DND-41 (cell line): ENCODE measurements at places on chromosomes 16 and 17.

GRCh38 chr17:82243648-82244412 lies 15.0 kb downstream of the SLC16A3 start:
- H3K27me3 ChIP-seq, result no peaks in the 10 kb centered on the region
- no peak for DNase-seq
- no peak overlapping the region for H3K27ac ChIP-seq
- H3K4me1 ChIP-seq, result no peaks in the 10 kb centered on the region
- peaks cover 81% of the 10 kb centered on the region for H3K36me3 ChIP-seq

DNA sequence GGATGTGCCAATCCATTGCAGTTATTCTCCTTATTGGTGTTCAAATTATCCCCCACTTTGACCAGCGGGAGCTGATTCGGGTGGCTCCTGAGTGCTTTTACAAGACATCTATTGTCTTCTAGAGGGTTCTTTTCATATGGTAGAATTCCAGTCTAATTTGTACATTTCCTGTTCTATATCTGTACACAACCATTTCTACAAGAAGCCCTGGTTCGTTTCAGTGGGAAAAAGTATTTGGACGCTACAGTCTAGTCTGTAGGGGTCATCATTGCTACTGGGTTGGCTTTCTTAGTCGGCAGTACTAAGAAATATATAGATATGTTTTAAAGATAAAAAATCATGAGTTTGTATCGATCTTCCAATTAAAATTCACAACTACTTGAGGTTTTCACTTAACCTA lies 262.6 kb downstream of the MAP2K6 start:
- H3K4me3 ChIP-seq, result no peak overlapping the region
- H3K27ac ChIP-seq, result no peak overlapping the region
- H3K27me3 ChIP-seq, result no peaks in the 10 kb centered on the region
- H3K4me1 ChIP-seq, result no peaks in the 10 kb centered on the region
- DNase-seq, result no peak
- H3K36me3 ChIP-seq, result no peaks in the 10 kb centered on the region

- no peak overlapping the region for H3K27ac ChIP-seq
- no peak overlapping the region for H3K4me3 ChIP-seq
Observed at GRCh38 chr16:62041401-62041800, 5.2 kb upstream of the CDH8 start.

GRCh38 chr16:24670623-24671454 lies 58.6 kb upstream of the TNRC6A start:
- no peaks in the 10 kb centered on the region for H3K4me1 ChIP-seq
- H3K4me3 ChIP-seq, result no peak overlapping the region
- no peaks in the 10 kb centered on the region for H3K27me3 ChIP-seq
- no peak for DNase-seq
- H3K36me3 ChIP-seq, result no peaks in the 10 kb centered on the region
- H3K27ac ChIP-seq, result no peak overlapping the region

DNA sequence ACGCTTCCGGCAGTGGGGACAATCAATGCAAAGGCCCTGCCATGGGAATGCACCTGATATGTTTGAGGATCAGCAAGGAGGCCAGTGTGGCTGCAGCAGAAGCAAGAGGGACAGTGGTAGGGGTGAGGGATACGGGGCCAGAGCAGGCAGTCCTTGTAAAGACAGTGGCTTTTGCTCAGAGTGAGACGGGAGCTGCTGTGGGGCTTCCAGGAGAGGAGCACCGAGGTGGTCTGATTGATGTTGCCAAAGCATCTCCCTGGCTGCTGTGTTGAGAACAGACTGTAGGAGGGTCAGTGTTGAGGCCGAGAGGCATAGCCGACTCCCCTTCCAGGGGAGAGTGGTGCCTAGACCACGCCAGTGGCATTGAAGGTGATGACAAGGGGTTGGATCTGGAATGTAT lies 11.4 kb upstream of the SPNS2 start:
- no peak for DNase-seq
- no peak overlapping the region for H3K4me3 ChIP-seq
- peaks cover 15% of the 10 kb centered on the region; the same call in 1 of the 2 replicates for H3K36me3 ChIP-seq
- no peaks in the 10 kb centered on the region for H3K27me3 ChIP-seq
- H3K27ac ChIP-seq, result no peak overlapping the region

- 0 out of 2 replicates have a peak, but pooled peaks cover 2% of the 10 kb centered on the region for H3K4me1 ChIP-seq
- H3K4me3 ChIP-seq, result no peak overlapping the region
- DNase-seq, result no peak
- no peak overlapping the region for H3K27ac ChIP-seq
- no peaks in the 10 kb centered on the region for H3K27me3 ChIP-seq
Observed at GRCh38 chr17:81103379-81103778, 61.9 kb upstream of the PVALEF start.

DNA sequence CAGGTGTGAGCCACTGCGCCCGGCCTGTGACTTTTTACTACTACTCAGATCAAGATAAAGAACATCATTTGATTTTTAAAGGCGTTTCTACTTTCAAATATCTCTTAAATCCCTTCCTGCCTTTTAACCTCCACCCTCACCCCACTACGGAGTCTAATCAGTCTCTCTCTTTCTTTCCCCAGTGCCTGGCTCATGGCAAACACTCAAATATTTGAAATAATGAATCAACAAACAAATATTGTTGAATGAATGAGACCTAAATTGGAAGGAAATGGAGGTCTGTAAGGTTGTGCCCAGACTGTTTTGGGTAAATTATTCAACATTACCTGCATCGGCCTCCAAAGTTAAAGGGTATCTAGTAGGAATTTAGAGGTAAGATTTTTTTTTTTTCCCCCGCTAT lies 14.7 kb downstream of the COPZ2 start:
- H3K36me3 ChIP-seq, result no peaks in the 10 kb centered on the region
- DNase-seq, result no peak
- no peak overlapping the region for H3K4me3 ChIP-seq
- peaks cover 30% of the 10 kb centered on the region for H3K4me1 ChIP-seq
- no peak overlapping the region for H3K27ac ChIP-seq
- peaks cover 35% of the 10 kb centered on the region for H3K27me3 ChIP-seq

DNA sequence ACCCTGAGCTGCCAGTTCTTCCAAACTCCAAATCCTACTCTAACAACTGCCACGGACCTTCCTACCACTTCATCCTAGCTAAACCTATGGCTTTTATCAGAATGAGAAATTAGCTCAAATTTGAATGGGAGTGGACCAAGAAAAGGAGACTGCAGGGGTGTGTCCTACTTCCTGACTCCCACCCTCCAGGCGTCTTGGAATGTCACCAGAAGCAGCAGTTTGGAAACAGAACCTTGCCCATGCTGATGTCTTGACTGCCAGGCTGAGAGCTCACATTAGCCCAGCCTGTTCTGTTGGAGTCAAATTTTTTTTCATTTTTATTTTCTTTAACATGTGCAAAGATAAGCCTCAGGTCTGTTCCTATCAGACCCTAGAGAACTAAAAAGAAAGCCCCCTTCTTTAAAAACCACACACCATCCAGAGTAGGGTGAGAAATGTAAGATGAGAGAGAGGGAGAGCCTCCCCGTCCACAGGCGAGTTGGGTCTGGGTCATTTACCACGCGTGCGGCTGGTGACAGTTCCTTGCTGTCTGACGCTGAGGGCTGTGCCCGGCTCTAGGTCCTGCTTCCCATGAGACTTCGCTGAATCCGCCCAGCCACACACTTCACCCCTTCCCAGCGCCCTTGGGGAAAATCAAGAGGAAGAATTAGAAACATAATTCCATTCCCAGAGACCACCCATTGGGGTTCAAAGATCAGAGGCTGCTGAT lies 54.3 kb downstream of the WNT3 start:
- no peaks in the 10 kb centered on the region for H3K27me3 ChIP-seq
- H3K4me1 ChIP-seq, result no peaks in the 10 kb centered on the region
- no peaks in the 10 kb centered on the region for H3K36me3 ChIP-seq
- no peak overlapping the region for H3K27ac ChIP-seq
- DNase-seq, result no peak
- no peak overlapping the region for H3K4me3 ChIP-seq

DNA sequence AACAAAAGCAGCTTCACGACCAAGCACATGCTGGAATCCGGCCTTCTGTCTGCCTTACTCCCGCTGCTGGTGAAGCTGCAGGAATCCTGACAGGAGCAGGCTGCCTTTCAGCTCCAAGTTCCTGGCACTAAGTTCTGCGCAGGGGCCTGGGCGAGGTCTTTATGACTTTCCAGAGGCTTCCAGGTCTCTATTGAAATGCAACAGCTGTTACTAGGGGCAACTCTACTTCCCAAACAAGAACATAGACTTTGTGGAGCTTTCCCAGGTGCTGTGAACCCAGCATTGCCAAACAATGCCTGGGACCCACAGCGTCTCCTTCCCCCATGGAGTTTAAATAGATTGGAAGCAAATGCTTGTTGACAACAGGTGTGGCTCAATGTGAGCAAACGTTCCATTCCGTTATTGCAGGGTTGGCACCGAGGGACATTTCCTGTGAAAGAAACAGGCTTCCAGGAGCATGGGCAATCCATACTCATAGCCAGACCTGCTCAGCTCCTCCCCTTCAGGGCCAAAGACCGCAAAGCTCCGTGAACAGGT lies 156.0 kb downstream of the CDH13 start:
- DNase-seq, result no peak
- no peak overlapping the region for H3K4me3 ChIP-seq
- H3K27ac ChIP-seq, result no peak overlapping the region
- H3K36me3 ChIP-seq, result no peaks in the 10 kb centered on the region
- no peaks in the 10 kb centered on the region for H3K4me1 ChIP-seq

DNA sequence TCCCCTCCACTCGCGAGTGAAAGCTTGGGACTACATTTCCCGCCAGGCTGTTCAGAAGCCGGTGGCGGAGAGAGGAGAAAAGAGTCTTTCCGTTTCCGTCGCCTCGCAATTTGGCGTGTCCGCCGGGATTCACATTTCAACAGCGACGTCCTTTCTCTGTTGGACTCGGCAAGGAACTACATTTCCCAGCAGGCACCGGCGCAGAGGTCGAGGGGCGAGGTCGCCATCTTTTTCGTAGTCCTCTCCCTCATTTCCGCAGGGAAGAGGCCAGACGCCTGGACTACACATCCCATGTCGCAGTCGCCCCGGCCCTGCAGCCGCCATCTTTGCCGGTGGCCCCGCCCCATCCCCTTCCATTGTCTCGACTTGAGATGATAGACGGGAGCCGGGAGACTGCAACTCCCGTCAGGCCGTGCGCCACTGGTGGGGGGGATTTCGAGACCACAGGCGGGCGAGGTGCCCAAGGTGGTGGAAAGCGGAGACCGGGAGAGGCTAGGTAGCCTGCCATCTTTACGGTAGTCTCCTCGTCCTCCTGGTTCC lies 882 bp upstream of the FBXL19 start:
- H3K36me3 ChIP-seq, result peaks cover 24% of the 10 kb centered on the region
- H3K27me3 ChIP-seq, result no peaks in the 10 kb centered on the region
- peak overlapping the region; percentile 95 for H3K27ac ChIP-seq

DNA sequence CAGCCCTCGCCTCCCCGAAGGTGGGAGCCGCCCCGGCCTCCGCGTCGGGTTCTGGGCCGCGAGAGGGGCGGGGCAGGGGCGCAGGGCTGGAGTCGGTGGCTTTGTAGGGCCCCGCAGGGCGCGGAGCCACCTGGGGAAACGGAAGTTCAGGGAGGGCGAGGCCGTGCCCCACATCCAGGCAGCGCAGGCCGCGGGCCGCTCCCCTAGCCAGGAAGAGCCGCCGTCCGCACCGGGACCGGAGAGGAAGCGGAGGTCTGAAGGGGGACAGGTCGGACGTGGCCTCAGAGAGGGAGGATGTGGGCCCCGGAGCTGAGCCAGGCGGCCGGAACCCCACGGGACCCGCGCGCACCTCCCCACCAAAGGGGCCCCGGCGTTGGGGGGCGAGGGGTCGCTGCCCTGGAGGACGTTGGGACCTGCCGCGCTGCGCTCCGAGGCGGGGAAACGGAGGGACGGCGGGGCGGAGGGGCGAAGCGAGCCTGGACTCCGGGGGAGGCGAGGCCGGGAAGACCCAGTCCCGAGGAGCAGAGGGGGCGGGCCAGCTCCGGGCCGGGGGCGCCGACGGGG lies 482 bp upstream of the SLC16A3 start:
- peak overlapping the region; percentile 69; the same call in 1 of the 2 replicates for H3K4me3 ChIP-seq
- H3K36me3 ChIP-seq, result no peaks in the 10 kb centered on the region
- H3K27ac ChIP-seq, result peak overlapping the region; percentile 66
- peaks cover 3% of the 10 kb centered on the region for H3K27me3 ChIP-seq
- peak; percentile 75 for DNase-seq

- H3K27me3 ChIP-seq, result no peaks in the 10 kb centered on the region
- no peak for DNase-seq
- peak overlapping the region; percentile 24 for H3K27ac ChIP-seq
- peaks cover 32% of the 10 kb centered on the region for H3K4me1 ChIP-seq
- no peak overlapping the region for H3K4me3 ChIP-seq
Observed at GRCh38 chr17:77325577-77326075, 184.9 kb downstream of the SEC14L1 start.

DNA sequence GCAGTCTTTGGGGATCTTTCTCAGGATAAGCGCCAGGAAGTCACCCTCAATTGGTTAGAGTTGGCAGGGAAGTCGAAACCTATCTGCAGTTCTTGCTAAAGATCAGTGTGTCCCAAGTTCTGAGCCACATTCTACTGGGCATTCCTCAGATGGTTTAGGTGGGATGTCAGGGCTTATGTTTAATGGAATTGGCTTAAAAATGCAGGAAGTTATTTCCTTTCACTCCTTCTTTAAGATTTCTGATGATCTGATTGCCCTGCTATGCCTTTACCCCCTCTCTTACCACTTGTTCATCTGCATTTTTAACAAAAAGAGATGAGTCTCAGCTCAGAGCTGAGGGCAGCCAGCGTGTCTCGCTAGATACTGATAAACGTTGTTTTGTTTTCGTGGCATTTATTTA lies 30.8 kb downstream of the FOXL1 start:
- H3K36me3 ChIP-seq, result no peaks in the 10 kb centered on the region
- no peak overlapping the region for H3K4me3 ChIP-seq
- no peaks in the 10 kb centered on the region for H3K4me1 ChIP-seq
- no peak overlapping the region for H3K27ac ChIP-seq
- no peak for DNase-seq

GRCh38 chr17:44552361-44552760 lies 4.9 kb upstream of the FZD2 start:
- no peaks in the 10 kb centered on the region for H3K36me3 ChIP-seq
- no peak overlapping the region for H3K27ac ChIP-seq
- no peak for DNase-seq
- no peak overlapping the region for H3K4me3 ChIP-seq

DNA sequence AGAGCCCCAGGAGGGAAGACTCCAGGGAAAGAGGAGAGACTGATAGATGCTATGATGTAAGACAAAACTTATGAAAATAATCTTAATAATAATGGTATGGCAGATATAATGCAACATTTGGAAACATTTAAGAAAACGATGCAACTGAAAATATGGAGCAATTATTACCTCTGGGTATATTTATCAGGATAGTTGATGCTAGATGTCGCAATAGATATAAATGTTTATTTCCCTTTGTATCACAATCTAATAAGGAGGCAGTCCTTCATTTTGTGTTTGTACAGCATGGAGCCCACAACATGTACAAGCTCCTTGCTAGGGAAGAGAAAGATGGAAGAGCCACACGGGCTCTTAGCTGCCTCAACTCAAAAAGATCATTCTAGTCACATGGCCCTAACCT lies 101.1 kb upstream of the TMEM132E start:
- DNase-seq, result no peak
- H3K4me1 ChIP-seq, result no peaks in the 10 kb centered on the region
- H3K36me3 ChIP-seq, result no peaks in the 10 kb centered on the region
- peaks cover 5% of the 10 kb centered on the region for H3K27me3 ChIP-seq
- no peak overlapping the region for H3K4me3 ChIP-seq
- no peak overlapping the region for H3K27ac ChIP-seq
